ENCODE measurements at places on chromosomes 11 and 22. TPM values are rescaled to one million over a fixed set of nuclear protein-coding genes. Genes with fewer than 3 reads are reported as not detected.

The CASP12 gene
- 8.9 TPM for total RNA-seq

The ADAMTS8 gene
- 45.6 TPM for total RNA-seq

The LRRC74B gene
- not detected for total RNA-seq

The VPS11 gene
- 33.1 TPM for total RNA-seq
